ENCODE measurements at places on chromosomes 2 and 18.

DNA sequence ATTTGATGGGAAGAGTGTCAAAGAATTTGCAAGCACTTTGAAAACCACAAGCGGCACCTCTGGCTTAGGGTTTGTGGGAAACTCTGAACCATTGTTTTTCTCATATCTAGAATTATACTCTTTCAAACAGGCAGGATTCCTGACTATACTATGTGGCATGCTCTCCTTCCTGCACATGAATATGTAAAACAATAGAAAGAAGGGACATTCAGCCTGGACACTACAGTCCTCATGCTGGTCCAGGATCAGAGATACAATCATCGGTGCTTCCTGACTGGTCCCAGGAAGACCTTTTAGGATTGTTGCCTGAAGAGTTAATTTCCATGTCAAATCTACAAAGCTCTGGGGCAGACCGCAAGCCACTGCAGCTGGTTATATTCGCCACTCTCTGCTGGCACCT is 55.7 kb upstream of the RASGRP3 start:
- no peak for DNase-seq

DNA sequence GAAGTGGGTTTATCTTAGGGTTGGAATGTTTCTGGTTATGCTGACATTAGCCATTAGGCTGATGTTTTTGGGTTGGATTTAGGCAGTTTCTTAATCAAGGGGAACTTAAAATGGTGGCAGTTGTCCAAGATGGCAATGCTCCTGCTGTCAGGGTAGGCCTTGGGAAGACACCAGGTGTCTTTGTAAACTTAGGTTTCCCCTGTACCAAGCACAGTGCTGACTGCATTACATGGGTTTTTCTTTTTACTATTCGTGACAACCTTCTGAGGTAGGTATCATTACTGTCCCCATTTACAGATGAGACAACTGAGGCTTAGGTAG is 528 bp upstream of the ATG16L1 start:
- no peak for DNase-seq

DNA sequence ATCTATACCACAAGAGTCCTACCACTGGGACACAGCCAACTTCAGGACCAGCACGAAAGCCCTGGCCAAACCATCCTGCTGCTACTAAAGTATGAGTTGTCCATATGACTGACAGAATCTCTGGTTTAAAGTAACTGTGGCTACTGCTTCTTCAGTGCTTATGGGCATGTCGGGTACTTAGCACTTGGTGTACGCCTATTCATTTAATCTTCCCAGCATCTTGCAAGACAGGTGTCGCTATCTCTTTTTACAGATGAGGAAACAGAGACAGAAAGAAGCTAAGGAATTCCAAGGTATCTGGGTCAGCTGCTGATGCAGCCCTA is 203.4 kb upstream of the ID2 start:
- DNase-seq: no peak

GRCh38 chr2:141316606-141317005 is 814.2 kb downstream of the LRP1B start:
- DNase-seq: no peak

GRCh38 chr18:26803643-26804042 is 61.9 kb downstream of the AQP4 start:
- no peak for DNase-seq

DNA sequence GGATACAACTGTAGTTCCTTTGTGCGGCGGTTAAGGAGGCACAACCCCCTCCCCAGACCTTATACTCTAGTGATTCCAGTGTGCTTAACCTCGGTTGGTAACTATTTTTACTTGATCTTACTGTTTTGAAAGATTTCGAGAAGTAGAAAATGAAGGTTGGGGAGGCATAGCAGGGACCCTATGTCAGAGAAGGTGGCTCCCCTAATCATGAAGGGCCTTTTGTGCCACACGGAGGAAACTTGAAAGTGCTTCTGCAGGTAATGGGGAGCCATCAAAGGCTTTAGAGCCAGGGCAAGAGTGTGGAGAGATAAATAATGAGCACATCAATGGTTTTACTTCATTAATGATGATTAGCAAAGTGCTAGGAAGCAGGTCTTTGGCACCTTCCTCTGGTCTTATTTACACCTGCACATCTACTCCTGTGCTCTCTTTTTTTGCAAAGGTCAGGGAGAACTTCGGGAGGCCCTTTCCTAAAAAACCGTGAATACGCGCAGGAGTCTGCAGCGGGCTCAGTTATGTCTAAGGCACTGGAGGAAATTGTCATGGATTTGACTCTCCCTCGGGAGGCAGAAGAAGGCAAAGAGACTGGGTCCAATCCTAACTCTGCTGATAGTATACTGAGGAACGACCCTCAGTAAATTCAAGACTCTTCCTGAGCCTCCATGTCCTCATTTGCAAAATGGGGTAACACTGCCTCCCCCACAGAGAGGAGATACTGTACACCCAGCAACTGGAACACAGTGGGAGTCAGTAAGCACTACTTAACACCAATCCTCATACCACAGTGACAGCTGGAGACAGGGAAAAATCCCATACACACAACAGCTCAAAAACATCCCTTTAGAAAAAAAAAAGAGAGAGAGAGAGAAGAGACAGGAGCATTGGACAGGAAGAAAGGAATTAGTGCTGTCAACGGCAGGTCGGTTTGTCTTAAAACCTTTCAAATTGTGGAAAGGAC is 81.6 kb downstream of the DDX1 start:
- no peak for DNase-seq

DNA sequence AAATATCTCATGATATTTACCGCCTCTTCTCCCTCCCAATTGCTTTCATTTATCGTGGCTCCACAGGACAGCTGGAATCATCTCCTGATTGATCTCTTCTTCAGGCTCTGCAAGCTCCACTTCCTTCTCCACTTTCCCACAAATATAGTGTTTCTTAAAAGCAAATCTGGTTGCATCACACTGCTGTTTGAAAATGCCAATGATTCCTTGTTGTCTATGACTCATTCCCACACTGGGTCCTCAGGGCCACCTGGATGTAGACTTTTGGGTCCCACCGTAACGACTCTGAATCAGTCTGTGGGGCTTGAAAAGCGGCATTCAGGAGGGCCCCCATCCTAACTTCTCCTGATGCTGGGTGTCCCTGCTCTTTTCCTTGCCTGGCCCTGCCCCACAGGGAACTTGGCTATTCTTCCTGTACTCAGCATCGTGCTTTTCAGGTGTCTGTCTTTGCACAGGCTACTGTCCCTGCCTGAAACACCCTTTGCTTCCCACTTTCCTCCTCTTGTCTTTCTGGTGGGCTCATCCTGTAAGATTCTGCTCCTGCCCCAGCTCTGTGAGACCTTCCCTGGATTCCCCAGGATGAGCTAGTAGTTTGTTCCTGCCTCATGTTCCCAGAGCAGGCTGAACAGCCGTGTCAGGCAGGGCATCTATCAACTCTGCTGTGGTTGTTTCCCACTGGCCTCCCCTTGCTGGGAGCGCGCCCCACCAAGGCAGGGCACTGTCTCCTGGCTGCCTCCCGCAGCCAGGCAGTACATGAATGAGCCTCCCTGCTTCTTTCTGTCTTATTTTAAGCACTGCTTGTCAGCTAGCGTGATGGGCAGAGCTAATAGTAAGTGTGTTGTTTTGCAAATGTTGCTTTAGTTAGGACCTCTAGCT is 111.9 kb downstream of the KCTD1 start:
- DNase-seq: no peak

- no peak for DNase-seq
Observed at GRCh38 chr2:5766561-5766960, 74.4 kb downstream of the SOX11 start.

GRCh38 chr2:231280846-231281245 is 82.4 kb downstream of the ARMC9 start:
- no peak for DNase-seq

- no peak for DNase-seq
Observed at GRCh38 chr18:23927821-23928746, 86.5 kb upstream of the TTC39C start.

DNA sequence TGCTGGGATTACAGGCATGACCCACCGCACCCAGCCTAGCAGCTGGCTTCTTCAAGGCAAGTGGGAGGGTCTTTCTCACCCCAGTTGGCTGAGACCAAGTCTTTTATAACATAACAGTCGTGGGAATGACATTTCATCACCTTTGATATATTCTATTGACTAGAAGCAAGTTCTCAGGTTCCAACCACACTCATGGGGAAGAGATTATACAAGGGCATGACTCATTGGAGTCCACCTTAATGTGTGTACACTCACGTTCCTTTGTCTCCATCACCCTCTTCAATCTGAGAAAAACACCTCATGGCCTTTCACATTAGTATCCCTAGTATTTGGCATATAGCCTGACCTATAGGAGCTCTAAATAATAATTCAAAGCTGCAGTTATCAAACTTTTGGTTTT is 2.8 kb upstream of the BBS5 start:
- DNase-seq: no peak

- no peak for DNase-seq
Observed at GRCh38 chr18:80181642-80182461, 65.5 kb downstream of the PARD6G start.

DNA sequence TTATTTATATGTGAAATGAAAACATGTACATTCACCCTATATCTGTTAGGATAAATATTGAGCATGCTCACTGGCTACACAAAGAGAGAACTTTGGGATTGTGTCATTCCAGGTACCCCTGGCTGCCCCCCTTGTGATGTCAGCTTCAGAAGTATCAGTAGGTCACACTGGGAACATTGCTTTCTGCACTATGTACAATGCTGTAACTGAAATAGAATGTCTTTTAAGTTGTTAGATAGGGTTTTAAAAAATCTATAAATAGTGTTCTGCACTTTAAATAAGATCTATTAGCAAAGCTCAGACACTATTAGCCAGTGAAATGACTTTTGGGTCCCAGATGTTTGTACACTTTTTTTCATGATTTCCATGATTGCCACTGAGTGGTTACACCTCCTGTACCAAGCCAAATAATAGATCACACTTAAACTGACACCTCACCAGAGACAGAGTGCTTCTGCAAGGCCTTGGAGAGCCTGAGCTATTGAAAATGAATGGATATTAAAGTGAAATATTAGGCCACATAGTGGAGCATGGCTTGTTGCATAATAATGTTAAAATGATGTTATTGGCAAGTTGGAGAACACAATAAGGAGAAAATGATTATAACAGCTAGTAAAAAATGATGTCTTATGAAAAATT is 297.0 kb upstream of the NXPH2 start:
- DNase-seq: no peak

DNA sequence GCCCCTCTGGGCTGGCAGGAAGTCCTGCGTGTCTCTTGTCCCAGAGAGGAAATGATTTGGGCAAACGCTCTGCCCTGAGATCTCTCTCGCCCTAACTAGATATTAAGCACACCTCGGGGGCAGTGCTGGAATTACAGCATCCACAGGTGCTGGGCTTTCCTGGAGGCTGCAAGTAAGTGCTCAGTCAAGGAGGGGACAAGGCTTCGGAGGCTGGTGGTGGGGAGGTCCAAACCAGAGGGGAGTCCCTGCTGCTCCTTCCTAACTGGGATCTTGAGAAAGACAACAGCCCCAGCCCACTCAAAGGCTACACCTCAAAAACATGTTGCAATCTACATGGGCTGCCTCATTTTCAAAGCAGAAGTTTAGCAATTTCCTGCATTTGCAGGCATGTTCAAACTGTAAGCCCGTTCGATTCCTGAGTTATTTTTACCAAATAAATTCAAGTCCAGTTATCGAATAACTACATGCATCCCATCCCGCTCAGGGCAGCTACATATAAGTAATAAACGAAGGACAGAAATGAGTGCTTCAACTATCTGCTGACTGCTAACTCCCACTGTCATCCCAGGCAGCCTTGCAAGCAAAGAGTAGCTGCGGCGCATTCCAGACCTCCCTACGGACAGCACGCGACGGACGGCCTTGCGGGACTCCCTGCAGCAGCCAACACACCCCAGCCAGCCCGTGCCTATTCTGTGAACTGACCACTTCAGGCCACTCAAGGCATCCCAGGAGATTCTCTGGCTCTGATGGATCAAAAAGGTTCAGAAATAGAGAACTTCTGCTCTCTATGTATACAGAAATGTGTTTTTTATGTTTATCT is 27.5 kb downstream of the ZNF516 start:
- no peak for DNase-seq

DNA sequence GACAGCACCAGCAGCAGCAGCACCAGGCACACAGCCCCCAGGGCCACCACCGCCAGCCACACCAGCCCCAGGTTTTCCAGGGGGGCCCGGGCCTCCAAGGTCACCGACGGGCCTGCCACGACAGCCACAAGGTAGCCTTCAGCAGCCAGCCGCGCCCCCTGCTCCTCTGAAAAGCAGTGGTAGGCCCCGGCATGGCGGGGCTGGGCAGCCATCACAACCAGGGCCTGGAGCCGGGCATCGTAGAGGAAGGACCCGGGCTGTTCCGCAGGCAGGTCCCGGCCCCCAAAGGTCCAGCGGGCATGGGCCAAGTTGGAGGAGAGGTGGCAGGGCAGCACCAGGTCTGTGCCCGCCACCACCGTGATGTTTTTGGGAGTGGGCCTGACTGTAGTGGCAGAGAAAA is 3.3 kb upstream of the ANKRD39 start:
- no peak for DNase-seq

GRCh38 chr2:25590921-25591505 is 82.4 kb downstream of the DTNB start:
- DNase-seq: no peak

GRCh38 chr18:29176681-29177080 is 999.8 kb upstream of the CDH2 start:
- DNase-seq: no peak

- no peak for DNase-seq
Observed at GRCh38 chr2:89763254-89763580, 1071.7 kb downstream of the RPIA start.

- DNase-seq: no peak
Observed at GRCh38 chr2:31003749-31004148, 134.5 kb downstream of the GALNT14 start.

DNA sequence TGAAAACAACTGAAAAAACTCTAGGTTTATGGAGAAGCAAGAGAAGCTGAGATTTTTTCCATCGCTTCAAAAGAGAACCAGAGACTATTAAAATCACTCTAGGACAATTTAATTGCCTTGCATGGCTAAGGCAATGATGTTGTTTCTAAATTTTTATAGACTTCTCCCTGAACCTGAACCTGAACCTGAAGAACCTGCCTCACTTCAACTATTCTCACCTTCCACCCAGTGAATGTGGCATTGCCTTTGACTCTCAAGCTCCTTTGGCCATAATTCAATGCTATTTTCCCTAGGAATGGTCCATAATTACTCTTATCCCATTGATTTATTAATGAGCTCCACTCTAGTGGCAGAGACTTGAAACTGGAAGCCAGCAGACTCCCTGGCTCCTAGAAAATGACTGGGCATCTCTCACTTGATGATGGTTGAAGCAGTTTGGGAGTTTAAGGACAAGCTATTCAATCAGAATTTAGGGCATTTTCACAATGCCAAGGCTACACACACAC is 303.8 kb upstream of the UBE2E3 start:
- no peak for DNase-seq
